Endothelial cell of umbilical vein (primary cell): ENCODE measurements at places on chromosomes 13 and 19. TPM values are rescaled to one million over a fixed set of nuclear protein-coding genes. Genes with fewer than 3 reads are reported as not detected.

DNA sequence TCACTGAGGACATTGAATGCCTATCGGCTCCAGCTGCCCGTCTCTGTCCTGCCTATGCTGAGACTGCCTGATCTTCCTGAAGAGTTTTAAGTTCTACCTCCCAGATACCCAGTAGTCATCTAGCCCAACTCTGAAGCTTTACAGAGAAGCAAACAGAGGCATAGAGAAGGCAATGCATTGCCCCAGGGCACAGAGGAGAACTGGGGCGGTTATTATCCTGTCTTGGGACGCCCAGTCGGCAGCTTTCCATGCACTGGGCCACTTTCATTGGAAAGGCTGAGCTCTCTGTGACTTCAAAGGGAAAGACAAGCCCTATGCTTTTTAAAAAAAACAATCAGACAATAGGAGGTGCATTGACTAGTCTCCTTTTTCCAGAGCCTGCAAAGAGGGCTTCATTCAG is 71.6 kb downstream of the HSPH1 start:
- DNase-seq, result no peak

GRCh38 chr19:9935506-9936325 is 599 bp downstream of the OLFM2 start:
- DNase-seq, result no peak

- peak; percentile 69 for DNase-seq
These were observed 15.4 kb upstream of the IRGC start for GRCh38 chr19:43700395-43701000.

- DNase-seq, result no peak
These were observed 1.5 kb downstream of the KCNN1 start for GRCh38 chr19:17968362-17968761.

- no peak for DNase-seq
These were observed 680.8 kb downstream of the LIG4 start for GRCh38 chr13:107534548-107534947.

- DNase-seq, result no peak
These were observed 427.0 kb downstream of the UQCRFS1 start for GRCh38 chr19:28785971-28786370.

GRCh38 chr19:1997353-1998233 is 17.9 kb downstream of the BTBD2 start:
- DNase-seq, result no peak

DNA sequence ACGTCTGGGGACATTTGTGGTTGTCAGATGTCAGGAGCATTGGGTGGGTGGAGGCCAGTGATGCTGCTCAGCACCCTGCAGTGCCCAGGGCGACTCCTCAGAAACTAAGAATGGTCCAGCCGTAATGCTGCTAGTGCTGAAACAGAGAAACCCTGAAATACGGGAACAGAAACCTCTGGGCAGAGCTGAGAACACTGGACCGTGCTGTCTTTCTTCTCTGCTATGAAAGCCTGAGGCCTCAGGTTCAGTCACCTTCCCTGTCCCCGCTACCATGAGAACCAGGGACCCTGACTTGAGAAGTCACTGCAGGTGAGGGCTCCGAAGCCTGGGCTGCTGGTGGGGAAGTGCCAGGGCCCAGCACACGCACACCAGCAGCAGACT is 13.4 kb downstream of the CAPS start:
- DNase-seq, result no peak

- no peak for DNase-seq
These were observed 463.7 kb upstream of the SLITRK5 start for GRCh38 chr13:87207280-87208003.

- DNase-seq, result no peak
These were observed 67.5 kb downstream of the LRCH1 start for GRCh38 chr13:46620471-46620870.

DNA sequence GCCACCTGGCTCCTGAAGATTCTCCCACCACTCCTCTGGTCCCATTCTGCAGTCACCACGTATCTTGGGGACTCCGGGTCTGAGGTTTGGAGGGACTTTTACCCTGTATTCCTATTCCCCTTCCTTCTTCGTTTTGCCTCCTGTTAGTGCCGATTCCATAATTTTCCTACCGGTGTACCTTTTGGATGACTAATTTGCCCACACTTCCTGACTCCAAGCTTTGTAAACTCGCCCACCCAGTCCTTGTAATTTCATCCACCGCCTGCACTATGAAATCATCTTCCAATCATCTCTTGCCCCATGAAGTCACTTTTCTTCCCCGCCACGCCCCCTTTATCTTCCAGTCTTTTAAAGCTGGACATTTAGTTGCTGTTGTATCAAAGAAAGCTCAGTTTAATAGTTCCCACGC is 572 bp downstream of the UCHL3 start:
- peak; percentile 67 for DNase-seq

GRCh38 chr13:36981156-36981743 is 17.9 kb downstream of the ALG5 start:
- peak; percentile 75 for DNase-seq

- no peak for DNase-seq
These were observed 38.4 kb downstream of the BRD4 start for GRCh38 chr19:15293781-15294491.

GRCh38 chr13:94382517-94382916 is 97.0 kb downstream of the DCT start:
- DNase-seq, result no peak

DNA sequence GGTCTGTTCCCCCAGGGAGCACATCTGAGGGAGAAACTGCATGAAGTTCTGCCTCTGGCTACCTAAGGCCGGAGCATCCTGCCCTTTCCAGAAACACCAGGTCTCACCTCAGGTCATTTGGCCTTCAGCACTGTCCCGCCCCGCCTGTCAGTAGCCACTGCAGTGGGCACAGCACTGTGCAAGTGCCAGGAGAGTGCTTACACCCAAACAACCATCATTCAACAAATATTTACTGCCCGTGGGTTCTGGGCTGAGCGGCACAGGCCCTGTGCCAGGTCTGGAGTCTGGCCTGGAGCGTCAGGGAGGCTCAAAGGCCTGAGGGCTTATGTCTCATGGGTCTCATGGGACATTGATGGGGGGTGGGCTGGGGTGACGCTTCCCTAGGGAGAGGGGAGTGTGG is 2.8 kb downstream of the USF2 start:
- DNase-seq, result no peak

- no peak for DNase-seq
These were observed 43.6 kb downstream of the STOML3 start for GRCh38 chr13:38947054-38947453.

Gene METTL21C
- total RNA-seq, result not detected in 2 replicates

Gene CCL25
- not detected in 2 replicates for total RNA-seq

Gene ZNF784
- 4.9 and 7.1 TPM in 2 replicates for total RNA-seq

Gene ANKRD24
- total RNA-seq, result 0.18 and 0.27 TPM in 2 replicates
